ENCODE measurements at places on chromosomes 12 and 14.

DNA sequence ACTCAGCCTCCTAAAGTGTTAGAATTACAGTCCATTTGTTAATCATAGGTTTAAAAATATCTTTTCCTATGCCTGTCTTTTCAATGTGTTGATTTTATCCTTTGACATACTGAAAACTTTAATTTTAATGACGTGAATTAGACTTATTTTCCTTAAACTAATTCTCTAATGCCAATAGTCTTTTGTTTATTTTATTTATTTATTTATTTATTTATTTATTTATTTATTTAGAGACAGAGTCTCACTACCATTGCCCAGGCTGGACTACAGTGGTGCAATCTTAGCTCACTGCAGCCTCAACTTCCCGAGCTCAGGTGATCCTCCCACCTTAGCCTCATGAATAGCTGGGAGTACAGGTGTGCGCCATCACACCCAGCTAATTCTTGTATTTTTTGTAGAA lies 694.5 kb downstream of the TRHDE start:
- DNase-seq = no peak

DNA sequence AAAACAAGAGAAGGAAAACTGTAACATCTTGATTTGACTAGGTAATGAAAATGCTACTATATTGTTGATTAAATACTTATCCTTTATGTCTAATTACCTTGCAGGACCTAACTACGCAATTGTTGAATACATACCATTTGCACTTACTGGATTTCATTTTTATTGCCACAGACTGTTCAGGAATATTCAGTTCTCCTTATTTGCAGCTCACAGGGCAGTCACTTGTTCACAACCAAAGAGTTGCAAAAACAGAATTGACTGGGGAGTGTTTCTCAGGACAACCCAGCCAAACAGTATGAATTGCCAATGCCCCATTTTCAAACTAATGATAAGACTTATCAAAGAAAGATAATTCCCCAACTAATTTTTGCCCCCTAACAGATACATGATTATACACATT lies 49.4 kb downstream of the CIT start:
- no peak for DNase-seq

DNA sequence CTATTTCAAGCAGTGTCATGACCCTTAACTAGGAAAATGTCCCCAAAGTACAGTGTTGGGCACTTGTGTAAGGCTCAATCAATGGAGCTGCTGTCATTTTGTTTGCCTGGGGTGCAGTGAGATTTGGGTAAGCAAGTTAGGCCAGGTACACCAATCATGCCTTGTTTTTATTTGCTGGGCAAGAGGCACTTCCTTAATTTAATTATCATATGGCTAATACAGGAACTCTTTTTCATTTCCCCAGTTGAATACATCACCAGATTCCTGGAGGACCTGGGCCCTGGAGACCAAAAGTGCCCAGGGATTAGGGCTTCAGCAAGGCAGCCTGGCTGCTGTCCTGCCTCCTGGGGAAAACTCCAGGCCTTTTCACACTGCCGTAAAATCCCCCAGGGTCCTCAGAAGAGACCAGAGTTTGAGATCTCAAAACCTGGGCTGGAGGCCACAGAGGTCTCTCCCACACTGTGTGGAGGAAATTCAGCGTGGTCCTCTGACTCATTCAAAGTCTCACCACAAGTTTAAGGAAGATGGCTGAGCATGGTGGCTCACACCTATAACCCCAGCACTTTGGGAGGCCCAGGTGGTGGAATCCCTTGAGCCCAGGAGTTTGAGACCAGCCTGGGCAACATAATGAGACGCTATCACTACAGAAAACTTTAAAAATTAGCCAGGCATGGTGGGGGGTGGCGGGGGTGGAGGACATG lies 28.4 kb upstream of the FOXN3 start:
- DNase-seq = no peak

DNA sequence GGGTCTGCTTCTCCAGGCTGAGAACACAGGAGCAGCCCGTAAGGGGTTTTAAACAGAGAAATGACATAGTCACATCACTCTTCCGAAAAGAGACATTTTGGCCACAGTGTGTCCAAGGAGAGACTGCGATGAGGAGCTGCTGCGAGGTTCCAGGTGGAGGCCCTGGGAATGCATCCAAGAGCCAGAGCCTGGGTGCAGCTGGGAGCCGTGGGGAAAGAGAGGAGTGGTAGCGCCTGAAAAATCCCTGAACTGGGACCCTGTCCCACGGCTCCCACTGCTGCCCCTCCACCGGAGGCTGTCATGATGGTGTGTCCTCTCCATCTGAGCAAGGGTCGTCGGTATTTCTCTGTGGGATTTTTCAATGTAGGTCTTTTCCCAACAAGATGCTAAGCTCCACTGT lies 146.9 kb downstream of the BCL11B start:
- DNase-seq = no peak

DNA sequence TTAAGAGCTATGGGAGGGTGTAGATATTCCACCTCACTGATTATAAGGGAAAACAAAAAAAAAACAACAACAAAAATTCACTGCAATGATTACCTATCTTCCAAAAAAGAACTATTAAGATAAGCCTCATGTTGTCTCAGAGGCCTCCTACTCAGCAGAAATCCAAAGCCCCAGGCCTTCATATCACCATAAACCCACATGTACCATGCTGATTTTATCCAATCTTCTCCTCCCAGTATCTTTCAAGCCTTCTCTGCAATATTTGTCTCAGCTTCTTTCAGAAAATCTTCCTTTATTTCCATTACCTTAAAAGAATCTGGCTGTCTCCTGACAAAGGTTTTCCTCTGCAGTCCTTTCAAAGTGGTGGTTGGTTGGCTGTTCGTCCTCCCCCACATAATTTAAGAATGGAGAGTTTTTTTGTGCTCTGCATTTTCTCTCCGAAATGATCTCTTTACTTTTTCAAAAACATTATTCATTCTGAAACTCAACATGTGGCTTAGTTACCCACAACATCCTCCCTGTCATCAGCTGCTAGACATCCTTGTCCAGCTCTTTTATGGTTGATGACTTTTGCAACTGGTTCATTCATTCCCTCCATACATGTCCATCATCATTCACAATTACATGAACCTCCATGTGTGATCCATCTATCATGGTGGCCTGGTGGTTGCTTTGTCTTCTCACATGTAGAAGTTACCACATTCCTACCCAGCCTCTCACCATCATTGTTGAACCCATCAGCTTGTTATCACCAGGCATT lies 2.9 kb upstream of the EPYC start:
- DNase-seq = no peak

DNA sequence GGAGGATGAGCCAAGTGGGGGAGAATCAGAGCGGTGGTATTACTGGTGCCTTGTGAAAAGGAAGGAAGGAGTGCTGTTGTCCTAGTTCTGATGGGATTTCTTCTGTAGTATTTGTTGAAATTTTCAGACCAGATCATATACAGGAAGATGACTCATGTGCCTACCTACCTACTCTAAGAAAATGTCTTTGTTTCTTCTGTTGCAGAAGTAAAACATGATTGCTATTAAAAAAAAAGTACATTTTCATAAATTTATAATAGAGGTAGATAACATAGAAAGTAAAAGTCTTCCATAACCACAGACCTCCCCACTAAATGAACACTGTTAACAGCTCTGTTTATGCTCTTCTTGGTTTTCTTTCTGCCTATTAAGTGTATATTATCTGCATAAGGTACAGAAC lies 26.9 kb downstream of the SAMD4A start:
- no peak for DNase-seq

DNA sequence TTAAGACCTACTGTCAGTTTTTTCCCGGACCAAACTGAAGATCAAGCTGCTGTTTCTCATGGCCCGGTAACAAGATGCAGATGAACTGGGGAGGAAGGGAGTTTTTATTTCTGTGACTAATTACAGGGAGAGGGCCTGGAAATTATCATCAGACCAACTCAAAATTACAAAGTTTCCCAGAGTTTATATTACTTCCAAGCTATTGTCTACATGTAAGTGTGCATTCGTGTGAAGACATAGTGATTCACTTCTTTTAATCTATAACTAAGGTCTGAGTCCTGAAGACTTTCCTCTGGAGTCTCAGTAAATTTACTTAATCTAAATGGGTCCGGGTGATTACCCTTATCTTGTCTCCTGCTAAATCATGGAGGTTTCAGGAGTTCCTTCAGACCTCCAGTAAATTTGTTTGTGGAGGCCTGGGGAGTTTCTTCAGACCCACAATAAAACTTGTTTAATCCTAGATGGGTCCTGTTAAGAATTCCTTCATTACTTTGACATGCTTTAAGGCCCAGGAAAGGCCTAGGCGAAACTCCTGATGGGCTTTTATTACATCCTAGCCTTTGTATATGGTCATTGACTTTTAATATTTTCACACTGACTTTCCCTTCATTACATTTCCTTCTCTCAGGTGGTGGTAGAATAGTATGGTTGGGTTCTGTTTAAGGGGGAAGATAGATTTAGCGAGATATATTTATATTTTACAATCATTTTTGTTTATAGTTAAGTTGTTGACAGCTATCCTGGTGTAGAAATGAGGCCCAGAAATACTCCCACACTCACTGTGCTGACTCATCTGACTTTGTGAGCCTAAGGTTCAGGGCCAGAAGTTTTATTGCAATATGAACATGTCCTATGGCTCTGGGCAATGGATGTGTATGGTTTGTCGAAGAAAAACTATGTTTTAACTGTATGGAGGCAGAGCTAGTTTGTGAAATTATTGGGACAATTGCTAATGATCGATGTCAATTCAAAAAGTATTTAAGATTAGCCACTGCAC lies 627.0 kb upstream of the FBXO33 start:
- no peak for DNase-seq

Data from stimulated activated CD8-positive, alpha-beta memory T cell treated with anti-CD3 and anti-CD28 coated beads, Interleukin-2, amount 100 ng/mL, for 1 hour (primary cell).